ENCODE measurements at places on chromosomes 2 and 18. TPM values are rescaled to one million over a fixed set of nuclear protein-coding genes. Genes with fewer than 3 reads are reported as not detected.

DNA sequence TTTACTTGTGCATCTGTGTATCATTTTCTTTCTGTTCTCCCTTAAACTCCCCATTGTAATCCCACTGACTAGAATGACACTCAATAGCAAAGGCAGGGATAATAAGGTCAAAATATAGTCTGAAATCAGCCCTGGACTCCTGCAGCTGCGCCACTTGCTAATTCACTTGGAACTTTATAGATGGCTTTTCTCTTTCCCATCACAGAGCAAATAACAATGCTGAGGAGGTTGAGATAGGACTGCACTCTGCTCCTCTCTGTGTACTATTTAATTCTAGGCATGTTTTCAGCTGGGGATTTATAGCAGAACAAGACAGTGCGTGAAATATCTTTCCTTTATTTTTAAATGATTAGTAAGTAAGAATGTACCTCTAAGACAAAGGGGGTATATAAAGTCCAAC, 324.2 kb downstream of the LNPK start:
- no peak for DNase-seq

GRCh38 chr18:79567481-79568147, 112.0 kb upstream of the CTDP1 start:
- peak; percentile 92 for DNase-seq

DNA sequence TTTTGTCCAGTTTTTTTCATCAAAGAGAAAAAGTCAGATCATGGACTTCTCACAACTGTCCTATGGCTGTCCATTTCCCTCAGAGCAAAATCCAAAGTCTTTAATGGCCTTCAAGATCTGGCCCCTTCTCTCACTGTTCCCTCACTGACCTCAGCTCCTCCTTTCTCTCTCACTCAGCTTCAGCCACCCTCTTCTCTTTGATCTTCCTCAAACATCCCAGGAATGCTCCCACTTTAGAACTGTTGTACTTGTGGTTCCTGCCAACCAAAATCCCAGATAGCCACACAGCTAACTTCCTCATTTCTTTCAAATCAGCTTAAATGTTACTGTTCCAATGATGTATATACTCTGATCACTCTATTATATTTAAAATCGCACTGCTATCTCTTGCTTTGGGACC, 82.9 kb downstream of the NUP35 start:
- DNase-seq: peak; percentile 23

DNA sequence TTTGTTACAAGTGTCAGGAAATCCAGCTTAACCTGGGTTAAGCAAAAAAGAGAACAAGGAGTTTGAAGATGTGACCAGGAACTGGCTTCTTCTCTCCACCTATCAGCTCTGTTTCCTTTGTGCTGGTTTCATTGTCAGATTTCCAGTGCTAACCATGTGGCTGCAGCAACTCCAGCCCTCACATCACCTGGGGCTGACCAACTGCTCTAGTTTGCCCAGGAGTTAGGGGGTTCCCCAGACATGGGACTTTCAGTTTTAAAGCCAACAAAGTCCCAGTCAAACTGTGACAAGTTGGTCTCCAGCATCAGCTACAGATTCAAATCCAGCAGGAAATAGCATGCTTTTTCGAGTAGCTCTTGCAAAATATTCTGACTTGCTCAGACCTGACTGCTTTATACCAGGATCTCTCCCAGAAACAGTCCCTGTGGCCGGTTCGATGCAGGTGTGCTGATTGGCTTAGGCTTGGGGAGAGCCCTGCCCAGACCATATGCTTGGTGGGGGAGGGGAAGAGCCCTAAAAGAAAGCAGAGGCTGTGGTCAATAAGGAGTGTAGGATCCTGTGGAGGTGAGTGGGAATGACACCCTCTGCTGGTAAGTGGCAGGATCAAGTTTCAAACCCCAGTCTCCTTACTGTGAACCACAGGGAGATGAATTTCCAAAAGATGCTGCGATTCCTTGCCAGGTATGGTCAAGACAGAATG, 49.5 kb downstream of the KCNE4 start:
- peak; percentile 57 for DNase-seq

Gene KCNK3
- total RNA-seq: not detected

Gene CRYGC
- total RNA-seq: not detected

Gene GBX2
- not detected for total RNA-seq

Gene LBH
- total RNA-seq: 285 TPM

Gene TFPI
- 31.5 TPM for total RNA-seq
